Thoracic aorta (tissue), 2 donors: ENCODE measurements at places on chromosomes 12 and 14. TPM values are rescaled to one million over a fixed set of nuclear protein-coding genes. Genes with fewer than 3 reads are reported as not detected.

Gene PRICKLE1
- total RNA-seq, result 11.5 TPM

DNA sequence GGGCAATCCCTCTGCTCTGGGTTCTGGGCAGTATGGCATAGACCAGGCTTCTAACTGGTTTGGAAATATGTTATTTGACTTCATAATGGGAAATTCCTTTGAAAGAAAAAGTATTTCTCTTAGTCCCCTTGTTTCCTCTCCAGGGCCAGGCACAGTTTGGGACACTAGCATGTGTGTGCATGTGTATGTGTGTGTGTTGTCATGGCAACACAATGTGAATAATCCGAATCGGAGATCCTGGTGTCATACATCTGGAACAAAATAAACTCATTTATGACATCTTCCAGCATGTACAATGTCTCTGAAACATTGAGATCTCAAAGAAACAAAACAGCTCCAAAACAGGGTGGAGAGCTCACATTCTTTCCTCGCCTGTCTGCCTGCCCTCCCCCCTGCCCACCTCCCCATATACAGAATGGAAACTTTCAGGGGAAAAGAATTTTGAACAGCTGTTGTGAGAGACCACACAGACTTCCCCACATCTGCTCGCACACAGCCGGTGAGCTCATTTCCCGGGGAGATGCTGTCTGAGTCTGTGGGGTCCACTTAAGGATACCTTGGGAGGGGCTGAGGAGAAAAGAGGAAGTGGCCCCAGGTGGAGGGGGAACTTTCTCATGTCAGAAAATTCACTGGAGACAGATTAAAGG is 55.5 kb upstream of the PARP11 start:
- no peaks in the 10 kb centered on the region for H3K27me3 ChIP-seq
- no peaks in the 10 kb centered on the region for H3K4me1 ChIP-seq
- no peak for DNase-seq
- no peaks in the 10 kb centered on the region for H3K36me3 ChIP-seq
- no peak overlapping the region for H3K4me3 ChIP-seq
- H3K27ac ChIP-seq, result no peak overlapping the region

GRCh38 chr12:54796991-54797390 is 57.3 kb upstream of the MUCL1 start:
- DNase-seq, result no peak
- no peak overlapping the region for H3K4me3 ChIP-seq
- H3K27ac ChIP-seq, result no peak overlapping the region

DNA sequence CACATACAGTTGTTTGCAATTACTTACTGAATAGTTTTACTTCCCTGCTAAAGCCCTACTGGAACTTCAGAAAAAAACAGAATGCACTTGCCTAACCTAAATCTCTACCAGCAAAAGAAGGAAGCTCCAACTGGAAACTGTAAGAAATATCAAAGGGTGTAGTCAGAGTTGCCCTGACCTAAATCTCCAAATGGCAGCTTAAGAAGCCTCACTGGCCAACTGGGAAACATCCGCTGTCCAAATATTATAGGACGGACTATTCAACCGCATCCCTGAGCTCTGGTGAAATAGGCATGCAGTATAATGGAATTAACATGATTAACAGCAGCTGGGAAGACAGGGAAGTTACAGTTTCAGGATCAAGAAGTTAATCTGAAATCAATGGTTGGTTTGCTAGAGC is 24.3 kb downstream of the ANAPC7 start:
- DNase-seq, result no peak
- H3K27me3 ChIP-seq, result no peaks in the 10 kb centered on the region
- H3K4me3 ChIP-seq, result peak overlapping the region; percentile 12
- peaks cover 22% of the 10 kb centered on the region for H3K36me3 ChIP-seq
- peaks cover 19% of the 10 kb centered on the region for H3K4me1 ChIP-seq
- H3K27ac ChIP-seq, result peak overlapping the region; percentile 87

Gene PLEKHG3
- total RNA-seq, result 63.2 TPM

Gene FAM186B
- 0.54 TPM for total RNA-seq

- H3K27me3 ChIP-seq, result no peaks in the 10 kb centered on the region
- H3K4me1 ChIP-seq, result no peaks in the 10 kb centered on the region
- no peaks in the 10 kb centered on the region for H3K36me3 ChIP-seq
- no peak for DNase-seq
- H3K4me3 ChIP-seq, result no peak overlapping the region
Observed at GRCh38 chr12:106276032-106276740, 26.3 kb upstream of the TCP11L2 start.

GRCh38 chr12:1559676-1560091 is 34.7 kb downstream of the FBXL14 start:
- no peak overlapping the region for H3K4me3 ChIP-seq
- H3K36me3 ChIP-seq, result no peaks in the 10 kb centered on the region
- H3K4me1 ChIP-seq, result peaks cover 3% of the 10 kb centered on the region
- DNase-seq, result no peak

- DNase-seq, result no peak
- no peaks in the 10 kb centered on the region for H3K36me3 ChIP-seq
- H3K27me3 ChIP-seq, result no peaks in the 10 kb centered on the region
- no peak overlapping the region for H3K4me3 ChIP-seq
- no peak overlapping the region for H3K27ac ChIP-seq
Observed at GRCh38 chr12:114152890-114153289, 186.8 kb upstream of the RBM19 start.

DNA sequence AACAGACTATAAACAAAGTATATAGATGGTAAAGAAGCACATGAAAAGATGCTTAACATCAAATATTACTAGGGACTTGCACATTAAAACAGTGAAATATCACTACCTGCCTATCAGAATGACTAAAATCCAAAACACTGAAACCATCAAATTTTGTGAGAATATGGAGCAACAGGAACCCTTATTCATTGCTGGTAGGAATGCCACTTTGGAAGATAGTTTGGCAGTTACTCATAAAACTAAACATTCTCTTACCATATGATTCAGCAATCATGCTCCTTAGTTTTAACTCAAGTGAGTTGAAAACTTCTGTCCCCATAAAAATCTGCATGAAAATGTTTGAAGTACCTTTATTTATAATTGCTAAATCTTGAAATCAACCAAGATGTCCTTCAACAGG is 297.6 kb downstream of the DAD1 start:
- H3K27ac ChIP-seq, result no peak overlapping the region
- H3K4me1 ChIP-seq, result peaks cover 13% of the 10 kb centered on the region
- H3K27me3 ChIP-seq, result no peaks in the 10 kb centered on the region
- DNase-seq, result no peak
- H3K36me3 ChIP-seq, result no peaks in the 10 kb centered on the region

Gene IL23A
- total RNA-seq, result not detected

DNA sequence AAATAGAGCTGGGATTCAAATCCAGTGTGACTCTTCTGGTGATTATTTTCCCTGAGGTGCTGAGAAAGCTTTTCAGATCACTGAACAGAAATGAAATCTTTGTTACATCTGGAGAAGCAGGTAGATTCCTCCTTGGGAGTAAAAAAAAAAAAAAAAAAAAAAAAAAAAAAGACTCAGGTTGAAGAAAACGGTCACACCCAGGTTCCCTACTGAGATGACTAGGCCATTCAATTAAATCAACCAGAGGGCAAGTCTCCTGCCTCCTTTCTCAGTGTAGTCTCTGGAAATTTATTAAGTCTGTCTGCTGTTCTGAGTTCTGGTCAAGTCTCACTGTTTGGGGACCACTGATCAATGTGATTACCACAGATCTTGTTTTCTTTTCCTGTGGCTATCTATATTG is 24.0 kb downstream of the ARG2 start:
- H3K4me1 ChIP-seq, result no peaks in the 10 kb centered on the region
- H3K27me3 ChIP-seq, result no peaks in the 10 kb centered on the region
- no peak overlapping the region for H3K27ac ChIP-seq
- no peak for DNase-seq

DNA sequence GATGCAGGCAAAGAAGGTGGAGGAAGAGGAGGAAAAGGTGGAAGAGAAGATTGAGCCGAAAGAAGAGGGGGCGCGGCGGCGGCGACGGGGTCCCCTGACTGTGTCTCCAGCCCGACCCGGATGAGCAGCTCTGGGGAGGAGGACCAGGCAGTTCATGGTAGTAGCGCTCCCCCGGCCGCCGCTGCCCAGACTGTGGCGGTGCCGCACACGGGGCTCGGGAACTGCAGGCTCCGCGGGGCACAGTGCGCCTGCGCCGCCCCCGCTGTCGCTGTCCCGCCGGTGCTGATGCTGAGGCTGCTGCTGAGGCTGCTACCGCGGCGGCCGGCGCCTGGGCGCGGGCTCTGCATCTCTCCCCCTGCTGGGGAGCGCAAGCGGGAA is at the start of gene KCNH5:
KCNH5 (minus strand) TSS at position 225 of the 378 bp plus-strand sequence. CDS start 272 bp downstream, outside the sequence.
- H3K36me3 ChIP-seq, result no peaks in the 10 kb centered on the region
- no peaks in the 10 kb centered on the region for H3K27me3 ChIP-seq
- DNase-seq, result no peak
- H3K27ac ChIP-seq, result no peak within 1 kb of the TSS
- peaks cover 6% of the 10 kb centered on the region for H3K4me1 ChIP-seq

GRCh38 chr14:74988131-74988530 is 14.6 kb upstream of the EIF2B2 start:
- DNase-seq, result no peak
- H3K4me1 ChIP-seq, result peaks cover 34% of the 10 kb centered on the region
- H3K4me3 ChIP-seq, result no peak overlapping the region
- H3K36me3 ChIP-seq, result no peaks in the 10 kb centered on the region

- no peak overlapping the region for H3K27ac ChIP-seq
- H3K27me3 ChIP-seq, result no peaks in the 10 kb centered on the region
- no peaks in the 10 kb centered on the region for H3K36me3 ChIP-seq
- H3K4me1 ChIP-seq, result no peaks in the 10 kb centered on the region
- no peak overlapping the region for H3K4me3 ChIP-seq
Observed at GRCh38 chr14:101351769-101352168, 209.5 kb upstream of the DIO3 start.

DNA sequence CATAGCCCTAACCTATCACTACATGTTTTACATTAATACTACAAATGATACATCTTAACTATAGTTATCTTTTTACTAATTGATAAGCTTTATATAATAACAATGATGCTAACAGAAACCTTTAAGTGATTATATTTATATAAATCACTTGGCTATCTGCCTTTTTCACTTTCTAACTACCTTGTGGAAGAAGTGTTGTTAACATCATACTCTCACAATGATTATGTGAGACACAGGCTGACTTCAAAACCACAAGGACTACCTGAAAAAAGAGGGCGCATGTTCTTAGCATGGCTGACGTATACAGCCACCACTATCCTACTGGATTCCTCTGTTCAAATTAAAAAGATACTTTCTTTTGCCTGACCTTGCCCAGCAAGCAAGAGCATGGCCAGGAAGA is 135.3 kb upstream of the SOX5 start:
- H3K27me3 ChIP-seq, result no peaks in the 10 kb centered on the region
- H3K27ac ChIP-seq, result no peak overlapping the region
- no peaks in the 10 kb centered on the region for H3K36me3 ChIP-seq

Gene OR4E2
- not detected for total RNA-seq

Gene GPX2
- not detected for total RNA-seq

Gene TAC3
- not detected for total RNA-seq

DNA sequence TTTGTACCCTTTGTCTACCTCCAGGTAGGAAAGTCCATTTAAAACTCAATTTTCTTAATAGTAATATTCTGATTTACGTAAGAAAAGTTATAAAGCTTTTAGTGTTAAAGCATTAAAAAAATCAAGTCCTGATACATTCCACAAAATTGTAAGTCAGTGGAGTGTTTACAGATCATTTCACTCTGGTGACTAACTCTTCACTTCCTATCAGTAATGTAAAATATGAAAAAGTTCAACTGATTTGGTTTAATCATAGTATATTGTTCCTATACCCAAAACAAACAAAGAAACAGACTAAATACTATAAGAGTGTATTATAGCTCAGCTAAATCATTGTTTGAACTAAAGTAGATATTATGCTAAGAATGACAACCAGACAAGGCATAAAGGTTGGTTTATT is 85.9 kb downstream of the VEZT start:
- H3K4me3 ChIP-seq, result no peak overlapping the region
- H3K27ac ChIP-seq, result peak overlapping the region; percentile 5
- no peak for DNase-seq
- peaks cover 4% of the 10 kb centered on the region for H3K36me3 ChIP-seq
- peaks cover 14% of the 10 kb centered on the region for H3K4me1 ChIP-seq
- H3K27me3 ChIP-seq, result no peaks in the 10 kb centered on the region

Gene AVPR1A
- total RNA-seq, result 4.3 TPM

Gene RNASE3
- total RNA-seq, result not detected

Gene GSC
- 2.1 TPM for total RNA-seq

DNA sequence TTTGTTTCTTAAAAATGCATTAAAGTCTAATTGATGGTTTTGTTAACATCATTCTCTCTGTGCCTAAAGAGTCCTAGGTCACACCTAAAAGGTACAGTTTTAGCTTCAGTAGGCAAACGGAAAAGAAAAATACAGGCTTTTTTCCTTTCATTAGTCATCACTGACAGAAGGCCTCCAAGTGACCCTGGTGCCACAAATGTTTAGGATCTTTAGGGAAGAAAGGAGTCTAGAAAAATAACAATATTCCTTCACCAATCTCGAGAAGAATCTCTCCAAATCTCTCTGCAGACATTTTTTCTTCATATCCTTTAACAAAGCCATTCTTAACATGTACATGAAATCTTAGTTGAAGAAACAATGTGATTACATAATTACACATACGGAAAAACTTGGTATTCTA is 2.0 kb downstream of the DENND5B start:
- H3K27ac ChIP-seq, result peak overlapping the region; percentile 92
- peaks cover 26% of the 10 kb centered on the region for H3K4me1 ChIP-seq
- H3K27me3 ChIP-seq, result no peaks in the 10 kb centered on the region
- peak overlapping the region; percentile 72 for H3K4me3 ChIP-seq
- H3K36me3 ChIP-seq, result no peaks in the 10 kb centered on the region

DNA sequence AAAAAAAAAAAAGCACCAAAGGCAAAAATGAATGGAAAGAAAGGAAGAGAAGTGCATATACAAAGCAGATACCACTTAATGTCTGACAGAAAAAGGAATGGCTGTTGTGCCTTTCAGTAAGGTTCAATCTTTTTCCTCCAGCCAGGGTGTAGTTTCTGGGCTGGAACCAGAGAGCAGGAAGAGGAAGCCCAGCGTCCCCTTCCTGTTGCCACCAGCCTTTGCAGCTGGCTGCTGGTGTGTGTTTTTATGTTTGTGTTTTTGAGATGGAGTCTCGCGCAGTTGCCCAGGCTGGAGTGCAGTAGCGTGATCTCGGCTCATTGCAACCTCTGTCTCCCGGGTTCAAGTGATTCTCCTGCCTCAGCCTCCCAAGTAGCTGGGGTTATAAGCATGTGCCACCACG is 64.6 kb upstream of the LTA4H start:
- no peak overlapping the region for H3K27ac ChIP-seq
- no peaks in the 10 kb centered on the region for H3K36me3 ChIP-seq
- no peaks in the 10 kb centered on the region for H3K27me3 ChIP-seq
- DNase-seq, result no peak
- H3K4me3 ChIP-seq, result no peak overlapping the region
- H3K4me1 ChIP-seq, result peaks cover 6% of the 10 kb centered on the region
